ENCODE measurements at places on chromosomes 7 and 10. TPM values are rescaled to one million over a fixed set of nuclear protein-coding genes. Genes with fewer than 3 reads are reported as not detected.

GRCh38 chr7:134302120-134302519, 14.6 kb downstream of the SLC35B4 start:
- no peaks in the 10 kb centered on the region for H3K4me1 ChIP-seq
- peaks cover 54% of the 10 kb centered on the region for H3K36me3 ChIP-seq
- DNase-seq, result no peak
- H3K4me3 ChIP-seq, result no peak overlapping the region
- no peaks in the 10 kb centered on the region for H3K27me3 ChIP-seq
- no peak overlapping the region for H3K27ac ChIP-seq

DNA sequence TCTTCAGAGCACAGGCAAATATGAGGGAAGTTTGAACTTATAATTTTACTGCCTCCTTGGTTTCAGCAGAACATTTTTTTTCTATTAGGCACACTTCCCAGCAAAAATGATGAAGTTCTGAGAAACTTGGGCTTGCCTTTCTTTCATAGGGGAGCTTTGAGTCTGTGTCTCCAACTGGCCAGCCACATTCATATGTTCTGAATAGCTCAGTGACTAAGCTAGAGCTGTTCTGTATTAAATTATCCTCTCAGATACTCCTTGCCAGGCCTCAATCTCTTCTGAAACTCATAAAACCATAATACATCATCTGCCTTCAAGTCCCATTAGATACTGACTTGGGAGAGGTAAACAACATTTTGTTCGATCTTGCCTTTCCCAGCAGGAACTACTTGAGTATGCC, 476.5 kb downstream of the GPAM start:
- no peak overlapping the region for H3K4me3 ChIP-seq
- no peak for DNase-seq
- no peaks in the 10 kb centered on the region for H3K36me3 ChIP-seq
- no peak overlapping the region for H3K27ac ChIP-seq
- H3K27me3 ChIP-seq, result no peaks in the 10 kb centered on the region
- no peaks in the 10 kb centered on the region for H3K4me1 ChIP-seq

ERLIN1 gene
- 28.4 TPM for total RNA-seq

DNA sequence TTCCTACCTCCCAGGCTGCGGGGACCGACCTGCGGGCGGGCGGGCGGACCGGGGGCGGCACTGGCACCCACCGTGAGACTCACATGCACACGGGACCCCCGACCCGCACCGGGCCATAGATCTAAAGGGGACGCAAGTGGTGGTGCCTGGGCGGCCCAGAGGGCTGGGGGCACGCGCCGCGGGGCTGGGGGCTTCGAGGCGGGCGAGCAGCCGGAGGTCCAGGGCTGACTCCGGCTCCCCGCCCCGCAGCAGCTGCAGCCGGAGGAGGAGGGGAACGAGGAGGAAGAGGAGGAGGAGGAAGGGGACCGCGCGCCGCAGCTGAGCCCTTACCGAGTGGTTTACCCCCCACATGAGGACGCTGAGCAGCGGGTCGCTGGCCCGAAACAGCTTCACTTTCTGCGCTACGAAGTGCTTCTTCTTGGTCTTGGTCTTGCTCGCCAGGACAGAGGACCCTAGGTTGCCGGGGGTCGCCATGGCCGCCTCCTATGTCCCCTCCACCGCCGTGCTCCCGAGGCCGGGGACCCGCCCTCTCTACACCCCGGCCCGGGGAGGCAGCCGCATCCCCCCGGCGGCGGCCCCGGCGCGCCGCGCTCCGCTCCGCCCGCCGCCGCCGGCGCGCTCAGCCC, 412 bp downstream of the PIP4K2A start:
- peak overlapping the region; percentile 97 for H3K4me3 ChIP-seq
- peak; percentile 68 for DNase-seq
- H3K27me3 ChIP-seq, result no peaks in the 10 kb centered on the region
- no peaks in the 10 kb centered on the region for H3K36me3 ChIP-seq
- peak overlapping the region; percentile 90 for H3K27ac ChIP-seq

DNA sequence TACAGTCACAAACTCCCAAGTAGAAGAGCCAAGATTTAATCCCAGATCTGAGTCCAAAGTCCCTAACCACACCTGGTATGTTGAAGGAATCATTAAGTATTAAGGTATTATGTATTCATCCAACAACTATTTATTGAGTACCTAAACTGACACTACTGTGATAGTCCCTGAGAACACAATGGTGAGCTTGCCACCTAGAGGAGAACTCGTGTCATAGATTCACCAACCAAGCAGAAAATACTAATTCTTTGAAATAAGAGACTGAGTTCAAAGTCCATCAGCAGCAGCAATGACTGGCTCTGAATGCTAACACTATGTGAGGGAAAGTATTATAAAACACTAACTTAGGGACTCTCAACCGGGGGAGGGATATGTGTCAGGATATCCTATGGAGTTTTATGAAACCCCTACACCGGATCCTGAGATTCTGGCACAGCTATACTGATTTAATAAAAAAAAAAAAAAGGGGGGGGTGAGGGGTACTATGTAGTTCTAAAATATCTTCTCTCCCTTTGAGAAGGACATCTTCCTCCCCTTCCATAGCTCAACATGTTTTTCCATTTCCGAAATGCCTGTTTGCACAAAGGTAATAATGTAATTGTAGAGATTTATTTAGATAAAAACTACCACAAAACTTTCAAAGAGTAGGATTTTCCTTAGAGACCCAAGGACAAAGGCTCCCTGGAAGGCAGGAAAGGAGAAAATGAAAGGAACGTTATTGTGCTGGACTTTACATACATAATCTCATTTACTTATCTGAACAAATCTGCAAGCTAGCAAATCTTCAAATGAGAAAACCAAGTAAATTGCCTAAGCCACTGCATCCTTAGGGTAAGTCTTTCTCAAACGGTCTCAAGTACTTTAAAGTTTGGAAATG, 1.6 kb downstream of the NCOA4 start:
- peak overlapping the region; percentile 69 for H3K4me3 ChIP-seq
- H3K27me3 ChIP-seq, result no peaks in the 10 kb centered on the region
- peak overlapping the region; percentile 94 for H3K27ac ChIP-seq
- DNase-seq, result no peak
- H3K36me3 ChIP-seq, result no peaks in the 10 kb centered on the region

APBB1IP gene
- total RNA-seq, result 1.0 TPM

ACSM6 gene
- 1.4 TPM for total RNA-seq

DNA sequence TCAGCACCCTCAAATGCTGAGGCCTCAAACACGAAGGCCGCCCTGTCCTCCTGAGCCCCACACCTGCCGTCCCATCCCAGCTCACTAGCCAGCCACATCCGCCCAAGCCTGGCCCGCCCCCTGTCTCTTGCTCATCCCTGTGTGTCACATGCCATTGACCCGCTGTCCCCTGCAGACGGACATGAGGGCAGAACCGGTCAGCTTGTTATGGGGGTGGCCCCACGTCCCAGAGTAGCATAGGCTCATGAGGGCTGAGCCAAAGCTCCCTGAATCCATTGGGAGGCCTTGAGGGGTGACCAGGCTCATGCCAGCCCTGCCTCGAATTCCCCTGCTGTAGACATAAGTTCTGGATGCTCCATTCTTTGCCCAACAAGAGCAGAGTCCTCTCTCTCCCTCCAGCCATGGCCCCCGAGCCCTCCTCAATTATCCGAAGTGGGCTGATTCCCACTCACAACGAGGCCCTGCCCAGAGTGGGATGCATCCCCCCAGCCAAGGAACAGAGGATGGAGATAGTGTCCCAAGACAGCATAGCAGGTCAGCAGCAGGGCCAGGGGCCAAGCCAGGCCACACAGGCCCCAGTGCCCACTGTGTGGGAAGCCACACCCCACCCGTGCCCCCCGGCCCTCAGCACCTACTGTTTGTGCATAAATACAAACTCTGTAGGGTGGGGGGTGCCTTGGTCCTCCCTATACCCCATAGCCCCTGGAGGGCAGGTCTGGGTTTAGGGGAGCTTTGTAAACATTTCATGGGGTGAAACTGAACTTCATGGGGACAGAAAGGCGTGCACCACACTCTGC, 42.1 kb downstream of the EBF3 start:
- no peak overlapping the region for H3K27ac ChIP-seq
- no peaks in the 10 kb centered on the region for H3K4me1 ChIP-seq
- H3K27me3 ChIP-seq, result no peaks in the 10 kb centered on the region
- no peaks in the 10 kb centered on the region for H3K36me3 ChIP-seq
- H3K4me3 ChIP-seq, result no peak overlapping the region

DNA sequence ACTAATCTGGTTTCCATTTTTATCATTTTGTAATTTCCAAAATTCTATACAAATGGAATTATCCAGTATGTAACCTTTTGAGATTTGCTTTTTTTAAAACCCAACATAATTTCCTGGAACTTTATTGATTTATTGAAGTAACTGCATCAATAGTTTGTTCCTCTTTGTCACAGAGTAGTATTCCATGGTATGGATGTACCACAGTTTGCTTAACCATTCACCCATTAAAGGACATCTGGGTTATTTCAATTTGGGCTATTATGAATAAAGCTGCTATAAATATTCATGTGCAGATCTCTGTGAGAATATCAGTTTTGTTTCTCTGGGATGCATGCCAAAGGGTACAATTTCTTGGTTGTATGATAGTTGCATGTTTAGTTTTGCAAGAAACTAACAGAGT, 2.9 kb downstream of the GPNMB start:
- no peaks in the 10 kb centered on the region for H3K27me3 ChIP-seq
- H3K4me3 ChIP-seq, result no peak overlapping the region
- DNase-seq, result no peak
- H3K27ac ChIP-seq, result no peak overlapping the region

DNA sequence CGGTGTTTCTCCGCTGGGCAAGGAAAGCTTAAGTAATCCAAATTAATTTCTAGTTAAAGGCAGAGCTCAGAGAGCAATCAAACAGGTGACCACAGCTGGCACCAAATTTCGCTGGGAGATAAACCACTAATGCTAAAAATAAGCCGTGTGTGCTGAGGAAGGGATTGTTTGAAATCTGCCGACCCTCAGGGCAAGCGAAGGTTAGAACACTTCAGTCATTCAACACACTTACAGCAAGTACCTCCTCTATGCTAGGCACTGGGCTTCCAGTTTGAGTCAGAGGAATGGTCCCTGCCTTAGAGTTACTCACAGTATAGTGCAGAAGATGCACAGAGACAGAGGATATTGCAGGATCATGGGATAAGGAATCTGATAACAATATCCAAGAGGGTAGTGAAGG, 467.9 kb upstream of the PODXL start:
- no peaks in the 10 kb centered on the region for H3K27me3 ChIP-seq
- no peak overlapping the region for H3K27ac ChIP-seq
- no peaks in the 10 kb centered on the region for H3K4me1 ChIP-seq

- H3K27me3 ChIP-seq, result no peaks in the 10 kb centered on the region
- no peak overlapping the region for H3K4me3 ChIP-seq
- no peaks in the 10 kb centered on the region for H3K36me3 ChIP-seq
- no peak for DNase-seq
- H3K27ac ChIP-seq, result no peak overlapping the region
Observed at GRCh38 chr7:4184653-4185052, 497.4 kb upstream of the FOXK1 start.
